ENCODE measurements at places on chromosomes 5 and 9. TPM values are rescaled to one million over a fixed set of nuclear protein-coding genes. Genes with fewer than 3 reads are reported as not detected.

The CCDC192 gene
- total RNA-seq, result not detected

DNA sequence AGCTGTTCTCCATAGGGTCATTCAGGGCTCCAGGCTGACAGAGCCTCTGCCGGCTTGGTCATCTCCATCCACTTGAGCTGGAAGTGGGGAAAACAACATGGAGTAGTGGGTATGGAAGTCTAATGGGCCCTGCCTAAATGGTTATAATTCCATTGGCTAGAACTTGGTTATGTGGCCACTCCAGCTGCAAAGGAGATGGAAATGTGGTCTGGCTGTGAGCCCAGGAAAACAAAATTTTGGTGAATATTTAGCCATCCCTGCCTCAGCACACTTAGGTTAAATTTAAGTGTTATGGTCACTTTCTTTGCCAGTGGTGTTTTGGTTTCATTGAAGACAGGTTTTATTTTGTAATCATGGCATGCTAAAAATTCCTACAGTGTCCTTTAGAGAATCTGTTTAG, 112.3 kb downstream of the SMARCA2 start:
- DNase-seq, result no peak

DNA sequence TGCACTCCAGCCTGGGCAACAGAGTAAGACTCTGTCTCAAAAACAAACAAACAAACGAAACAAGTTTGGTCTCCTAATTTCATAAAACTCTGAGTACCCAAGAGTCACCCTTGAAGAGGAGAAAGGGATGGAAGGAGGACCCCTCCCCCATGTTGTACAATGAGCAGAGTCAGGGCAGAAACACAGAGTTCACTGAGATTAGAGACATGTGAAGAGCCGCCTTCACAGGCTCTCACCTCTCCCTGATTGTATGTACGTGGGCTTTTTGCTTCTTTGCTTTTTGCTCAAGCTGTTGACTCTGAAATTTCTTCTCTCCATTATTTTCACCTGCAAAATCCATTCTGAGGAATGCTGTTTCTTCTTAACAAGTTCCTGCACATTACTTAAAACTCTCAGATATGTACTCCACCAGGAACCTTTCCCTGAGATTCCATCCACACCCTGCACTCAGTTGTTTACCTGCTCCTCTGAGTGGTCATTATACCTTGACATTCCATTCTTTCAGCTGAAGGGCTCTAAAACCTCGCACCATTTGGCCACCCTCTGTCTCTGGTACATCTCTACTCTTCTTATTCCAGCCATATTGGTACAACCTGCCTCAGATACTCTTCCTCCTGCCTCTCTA, 44.4 kb upstream of the ABCA1 start:
- DNase-seq, result no peak

- peak; percentile 68 for DNase-seq
Measured at GRCh38 chr9:98864281-98865174, 57.1 kb downstream of the GALNT12 start.
